ENCODE measurements at places on chromosomes 12 and 14. TPM values are rescaled to one million over a fixed set of nuclear protein-coding genes. Genes with fewer than 3 reads are reported as not detected.

GRCh38 chr14:46661728-46662127, 10.1 kb upstream of the RPL10L start:
- ATAC-seq = no peak

DNA sequence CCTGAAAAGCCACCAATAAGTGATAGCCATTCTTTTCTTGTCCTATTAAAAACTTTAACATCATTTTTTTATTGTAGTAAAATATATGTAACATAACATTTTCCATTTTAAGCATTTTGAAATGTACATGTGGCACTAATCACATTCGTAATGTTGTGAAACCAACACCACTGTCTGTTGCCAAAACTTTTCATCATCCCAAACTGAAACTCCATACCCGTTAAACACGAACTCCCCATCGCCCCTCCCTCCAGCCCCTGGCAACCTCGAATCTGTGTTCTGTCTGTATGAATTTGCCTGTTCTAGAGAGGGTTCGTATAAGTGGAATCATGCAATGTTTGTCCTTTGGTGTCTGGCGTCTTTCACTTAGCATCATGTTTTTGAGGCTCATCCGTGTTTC, 75.9 kb downstream of the CCDC92 start:
- no peak for ATAC-seq

The KLHL33 gene
- 0.04 TPM for total RNA-seq

The IAPP gene
- not detected for total RNA-seq

- ATAC-seq = no peak
These were observed 17.9 kb upstream of the RND1 start for GRCh38 chr12:48883305-48884161.

- peak; percentile 66 for ATAC-seq
These were observed 6.9 kb upstream of the NUDT14 start for GRCh38 chr14:105187935-105188524.

The TNFAIP2 gene
- 85.3 TPM for total RNA-seq

DNA sequence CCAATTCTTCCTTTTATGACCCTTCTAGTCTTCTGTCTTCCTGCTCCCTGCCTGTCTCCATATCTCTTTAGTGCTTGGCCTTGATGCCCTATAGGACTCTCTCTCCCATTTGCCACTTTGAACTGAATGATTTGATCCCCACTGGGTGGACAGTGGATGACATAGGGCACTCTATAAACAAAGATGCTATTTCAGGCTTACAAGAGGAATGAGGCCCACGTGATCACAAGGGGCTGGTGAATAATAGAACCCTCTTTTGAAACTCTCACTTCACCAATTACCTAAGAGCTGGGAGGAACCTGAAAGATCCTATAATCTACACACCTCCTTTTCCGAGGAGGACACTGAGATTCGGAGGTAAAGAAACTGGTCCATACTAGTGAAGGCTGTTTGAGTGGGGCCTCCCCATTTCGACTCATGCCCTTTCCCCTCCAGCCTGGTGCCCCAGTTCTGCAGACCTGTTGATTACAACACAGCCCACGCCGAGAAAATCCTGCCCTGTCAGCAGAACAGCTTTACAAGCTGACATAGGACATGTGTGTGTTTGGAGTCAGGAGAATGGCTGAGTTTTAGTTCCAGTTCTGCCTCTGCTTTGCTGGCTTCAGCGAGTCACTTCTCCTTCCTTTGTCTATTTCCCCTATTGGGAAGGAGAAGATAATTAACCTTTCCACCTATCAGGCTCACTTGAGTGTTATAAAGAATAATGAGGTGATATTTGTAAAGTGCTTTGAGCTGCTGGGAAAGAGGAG, 400.3 kb downstream of the ZFP36L1 start:
- peak; percentile 56 for ATAC-seq

DNA sequence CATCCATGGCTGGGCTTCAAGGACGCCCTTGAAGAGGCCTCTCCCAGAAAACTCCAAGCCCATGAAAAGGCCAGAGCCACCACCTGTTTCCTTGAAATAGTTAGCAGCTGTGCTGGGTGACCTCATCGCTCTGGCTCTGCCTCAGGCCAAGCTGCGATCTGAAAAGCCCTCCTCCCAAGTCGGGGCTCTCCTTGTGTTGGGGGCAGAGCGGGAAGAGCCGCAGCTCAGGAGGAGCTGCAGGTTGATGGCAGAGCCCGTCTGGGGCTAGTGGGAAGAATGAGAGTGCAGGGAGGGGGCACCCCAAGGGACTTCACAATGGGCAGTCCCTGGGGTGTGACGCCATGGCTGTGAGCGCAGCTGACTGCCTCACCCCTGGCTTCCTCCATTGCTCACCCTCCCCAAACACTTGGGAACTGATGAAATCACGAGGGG, 50.0 kb upstream of the STON2 start:
- no peak for ATAC-seq

The SLC6A13 gene
- total RNA-seq = not detected

The TIMM9 gene
- 33.8 TPM for total RNA-seq

DNA sequence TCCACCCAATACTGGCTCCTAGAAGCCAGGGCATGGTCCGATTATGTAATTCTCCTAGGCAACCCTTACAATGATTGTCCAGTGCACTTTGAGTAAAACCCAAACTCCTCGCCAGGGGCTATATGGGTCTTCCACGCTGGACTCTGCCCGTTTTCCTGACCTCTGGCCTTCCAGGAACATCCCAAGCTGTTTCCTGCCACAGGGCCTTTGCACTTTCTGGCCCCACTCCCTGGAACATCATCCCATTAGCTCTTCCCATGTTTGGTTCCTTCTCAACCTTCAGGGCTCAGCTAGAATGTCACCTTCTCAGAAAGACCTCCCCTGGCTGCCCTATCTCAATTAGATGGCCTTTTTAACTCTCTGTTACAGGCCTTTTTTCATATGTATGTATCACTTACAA, 85.4 kb downstream of the IRF2BPL start:
- no peak for ATAC-seq

- peak; percentile 61 for ATAC-seq
These were observed 6.5 kb downstream of the ZBTB1 start for GRCh38 chr14:64510825-64511671.

GRCh38 chr12:14390870-14391530, 25.5 kb downstream of the ATF7IP start:
- no peak for ATAC-seq

The ADAM21 gene
- not detected for total RNA-seq

DNA sequence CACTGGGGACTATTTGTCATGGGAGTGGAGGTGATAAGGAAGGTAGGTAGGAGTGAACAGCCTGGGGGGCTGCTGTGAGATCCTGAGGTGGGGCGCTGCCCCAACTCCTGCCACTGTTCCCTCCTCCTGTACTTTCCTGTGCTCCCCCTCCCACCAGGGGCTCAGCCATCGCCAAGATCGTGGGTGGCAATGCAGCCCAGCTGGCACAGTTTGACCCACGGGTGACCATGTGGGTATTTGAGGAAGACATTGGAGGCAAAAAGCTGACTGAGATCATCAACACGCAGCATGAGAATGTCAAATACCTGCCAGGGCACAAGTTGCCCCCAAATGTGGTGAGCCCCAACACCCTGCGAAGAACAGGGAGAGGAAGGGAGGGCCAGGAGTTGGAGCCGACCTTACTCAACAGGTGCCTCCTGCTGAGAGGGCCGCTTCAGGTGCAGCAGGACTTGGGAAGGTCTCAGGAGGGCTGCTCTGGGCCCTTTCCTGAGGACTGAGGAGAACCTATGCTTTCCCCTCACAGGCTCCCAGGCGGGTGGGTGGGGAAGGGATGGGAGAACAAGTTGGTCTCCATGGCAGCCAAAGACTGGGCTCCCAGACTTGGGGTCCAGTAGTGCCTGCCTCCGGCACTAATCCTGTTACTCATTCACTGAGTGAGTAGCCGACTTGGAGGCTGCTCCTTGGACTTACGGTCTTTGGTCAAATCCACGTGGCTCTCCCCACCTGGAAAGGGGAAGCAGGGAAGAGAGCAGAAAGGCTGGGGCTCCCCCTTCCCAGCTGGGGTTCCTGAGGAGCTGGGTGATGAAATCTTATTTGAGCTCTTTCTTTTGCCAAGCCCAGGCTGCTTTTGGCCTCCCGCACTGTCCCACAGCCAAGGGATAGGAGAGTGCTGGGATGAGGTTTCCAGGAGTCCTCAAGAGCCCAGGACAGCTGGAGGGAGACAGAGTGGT, 884 bp downstream of the GPD1 start:
- no peak for ATAC-seq

- ATAC-seq = no peak
These were observed 39.3 kb downstream of the RBM19 start for GRCh38 chr12:113926788-113927187.

The TAS2R30 gene
- 1.1 TPM for total RNA-seq

The IFNG-AS1 gene
- not detected for total RNA-seq

GRCh38 chr14:21647380-21647779, 6.3 kb upstream of the OR4E2 start:
- ATAC-seq = no peak

DNA sequence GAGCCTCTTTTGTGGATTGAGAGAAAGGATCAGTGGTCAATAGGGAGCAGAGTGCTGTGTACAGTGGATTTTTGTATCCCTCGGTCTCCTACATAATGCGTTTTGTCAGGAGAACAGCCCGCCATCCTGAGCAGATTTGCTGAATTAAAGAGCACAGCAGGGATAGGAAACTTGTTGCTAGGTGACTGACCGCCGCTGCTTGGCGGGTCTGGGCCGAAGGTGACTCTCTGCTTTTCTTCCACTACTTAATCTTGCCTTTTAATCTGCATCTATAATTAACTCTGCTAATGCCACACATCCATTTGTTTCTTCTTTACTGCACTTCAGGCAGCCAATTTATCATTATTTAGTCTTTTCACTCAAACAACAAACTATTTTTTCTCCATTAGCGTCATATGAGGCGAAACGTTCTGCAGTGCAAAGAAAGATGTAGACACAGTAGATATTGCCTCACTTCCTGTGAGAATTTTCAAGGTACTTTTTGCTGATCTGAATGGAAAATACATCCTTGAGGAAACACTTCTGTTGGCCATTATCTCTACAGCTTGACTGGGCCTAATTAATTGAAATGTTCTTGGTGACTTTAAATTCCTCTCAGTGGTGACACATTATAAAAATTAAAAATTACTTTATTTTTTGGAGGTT, 108.0 kb downstream of the PPM1A start:
- ATAC-seq = no peak

GRCh38 chr14:104967386-104968152, 10.6 kb downstream of the AHNAK2 start:
- peak; percentile 77 for ATAC-seq

DNA sequence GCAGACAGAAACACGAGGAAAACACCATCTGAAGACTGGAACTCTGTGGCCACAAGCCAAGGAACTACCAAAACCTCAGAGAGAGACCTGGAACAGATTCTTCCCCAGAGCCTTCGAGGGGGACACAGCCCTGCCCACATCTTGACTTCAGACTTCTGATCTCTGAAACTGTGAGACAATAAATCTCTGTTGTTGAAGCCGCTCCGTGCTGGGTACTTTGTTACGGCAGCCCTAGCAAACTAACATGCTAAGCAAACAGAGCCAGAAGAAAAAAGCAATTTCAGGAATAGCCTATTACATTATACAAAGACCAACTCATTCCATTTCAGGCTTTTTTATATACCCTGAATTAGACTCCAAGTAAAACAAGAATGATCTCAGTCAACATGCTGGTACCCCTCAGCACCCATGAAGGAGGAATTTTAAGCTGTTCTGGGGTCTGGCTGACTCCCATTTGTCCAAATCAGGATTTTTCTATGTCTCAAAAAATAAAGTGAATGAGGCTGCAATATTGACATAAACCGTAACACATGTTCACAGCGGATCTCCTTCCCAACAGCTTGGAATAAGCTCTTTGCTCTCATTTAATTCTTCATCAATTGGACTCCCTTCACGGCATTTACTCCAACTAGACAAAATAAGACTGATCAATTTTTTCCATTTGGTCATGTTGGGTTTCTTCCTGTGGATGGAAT, 190.1 kb downstream of the FOXN3 start:
- no peak for ATAC-seq
